ENCODE measurements at places on chromosomes 16 and 17. TPM values are rescaled to one million over a fixed set of nuclear protein-coding genes. Genes with fewer than 3 reads are reported as not detected.
A peak's percentile ranks its signal among the peaks of the same experiment; 100 is the strongest.

The NR1D1 gene
- total RNA-seq: 2.6 TPM

The SOST gene
- 0.31 TPM for total RNA-seq

- no peaks in the 10 kb centered on the region for H3K4me1 ChIP-seq
- H3K4me3 ChIP-seq: no peak overlapping the region
- no peaks in the 10 kb centered on the region for H3K27me3 ChIP-seq
- DNase-seq: peak; percentile 66
- no peak overlapping the region for H3K27ac ChIP-seq
These were observed 458.7 kb upstream of the ZFHX3 start for GRCh38 chr16:73506568-73507056.

The ELMO3 gene
- total RNA-seq: 11.0 TPM

GRCh38 chr16:23482778-23483177 lies 27.5 kb downstream of the GGA2 start:
- no peaks in the 10 kb centered on the region for H3K4me1 ChIP-seq
- H3K36me3 ChIP-seq: peaks cover 87% of the 10 kb centered on the region
- no peak for DNase-seq
- H3K27ac ChIP-seq: no peak overlapping the region
- no peaks in the 10 kb centered on the region for H3K27me3 ChIP-seq
- no peak overlapping the region for H3K4me3 ChIP-seq

- H3K27me3 ChIP-seq: no peaks in the 10 kb centered on the region
- no peaks in the 10 kb centered on the region for H3K36me3 ChIP-seq
- H3K27ac ChIP-seq: no peak overlapping the region
- H3K4me1 ChIP-seq: no peaks in the 10 kb centered on the region
- DNase-seq: no peak
These were observed 5.8 kb upstream of the ALDH3A1 start for GRCh38 chr17:19753661-19754463.

Measured in endodermal cell (in vitro differentiated cells).